Cerebellar nuclear complex (tissue), 1 donor: ENCODE measurements at places on chromosomes 5 and 9.

DNA sequence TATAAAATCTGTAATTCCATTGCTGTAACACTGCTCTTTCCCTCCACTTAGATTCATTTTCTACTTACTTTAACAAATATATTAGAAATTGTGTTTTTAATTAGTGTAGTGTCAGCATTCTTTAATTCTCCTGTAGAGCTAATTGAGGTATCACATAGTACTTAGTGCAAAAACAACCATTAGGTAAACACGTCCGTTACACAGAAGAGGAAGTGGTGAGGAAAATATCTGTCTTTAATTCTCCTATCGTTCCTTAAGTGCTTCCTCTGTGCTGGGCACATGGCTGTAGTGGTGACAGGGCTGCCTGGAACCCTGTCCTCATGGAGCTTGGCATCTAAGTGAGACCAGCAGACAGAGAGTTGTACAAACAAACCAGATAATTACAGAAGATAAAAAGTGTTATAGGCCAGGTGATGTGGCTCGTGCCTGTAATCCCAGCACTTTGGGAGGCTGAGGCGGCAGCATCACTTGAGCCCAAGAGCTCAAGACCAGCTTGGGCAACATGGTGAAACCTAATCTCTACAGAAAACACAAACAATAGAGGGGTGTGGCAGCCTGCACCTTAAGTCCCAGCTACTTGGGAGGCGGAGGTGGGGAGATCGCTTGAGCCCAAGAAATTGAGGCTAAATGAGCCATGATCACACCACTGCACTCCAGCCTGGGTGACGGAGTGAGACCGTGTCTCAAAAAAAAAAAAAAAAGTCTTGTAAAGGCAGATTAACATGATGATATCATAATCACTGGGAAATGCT is 36.4 kb downstream of the PARP8 start:
- DNase-seq: no peak

GRCh38 chr5:89534331-89534730 is 651.3 kb upstream of the MEF2C start:
- no peak for DNase-seq

DNA sequence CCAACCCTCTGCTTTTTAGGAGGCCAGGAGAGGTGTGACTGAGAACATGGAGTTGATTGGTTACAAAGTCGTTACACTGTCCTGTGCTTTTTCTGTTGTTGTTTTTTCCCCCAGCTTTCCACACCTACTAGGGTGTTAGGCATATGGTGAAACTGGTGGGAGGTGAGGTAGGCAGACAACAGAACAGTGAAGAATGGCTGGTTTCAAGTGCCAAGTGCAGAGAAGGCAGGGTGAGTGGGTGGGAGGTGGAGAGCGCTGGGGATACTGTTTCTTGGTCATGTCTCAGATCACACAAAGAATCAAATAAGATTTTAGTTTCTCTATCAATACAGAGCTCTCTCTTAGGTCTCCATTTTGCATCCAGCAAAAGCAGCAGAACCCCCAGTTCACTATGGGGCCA is 2.2 kb upstream of the SPTAN1 start:
- DNase-seq: no peak

DNA sequence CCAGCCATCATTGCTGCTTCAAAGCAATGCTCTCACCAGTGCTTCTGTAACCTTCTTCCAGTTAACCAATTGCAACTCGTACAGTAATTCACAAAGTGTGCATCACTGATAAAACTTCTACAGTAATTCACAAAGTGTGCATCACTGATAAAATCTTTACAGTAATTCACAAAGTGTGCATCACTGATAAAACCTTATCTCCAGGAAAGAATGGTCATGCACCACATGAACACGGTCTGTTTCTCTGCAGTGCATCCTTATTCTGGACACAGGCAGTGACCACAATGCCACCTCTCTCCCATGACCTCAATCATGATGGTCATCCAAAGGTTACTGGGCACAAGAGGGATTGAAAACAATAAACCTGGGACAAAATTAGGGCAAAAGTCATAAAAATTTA is 153.6 kb downstream of the TSSK1B start:
- no peak for DNase-seq

GRCh38 chr9:93197670-93198069 is 13.7 kb downstream of the WNK2 start:
- DNase-seq: no peak

- no peak for DNase-seq
Observed at GRCh38 chr5:17105744-17106418, 111.5 kb upstream of the BASP1 start.

GRCh38 chr5:170818232-170818631 is 34.7 kb downstream of the GABRP start:
- no peak for DNase-seq

DNA sequence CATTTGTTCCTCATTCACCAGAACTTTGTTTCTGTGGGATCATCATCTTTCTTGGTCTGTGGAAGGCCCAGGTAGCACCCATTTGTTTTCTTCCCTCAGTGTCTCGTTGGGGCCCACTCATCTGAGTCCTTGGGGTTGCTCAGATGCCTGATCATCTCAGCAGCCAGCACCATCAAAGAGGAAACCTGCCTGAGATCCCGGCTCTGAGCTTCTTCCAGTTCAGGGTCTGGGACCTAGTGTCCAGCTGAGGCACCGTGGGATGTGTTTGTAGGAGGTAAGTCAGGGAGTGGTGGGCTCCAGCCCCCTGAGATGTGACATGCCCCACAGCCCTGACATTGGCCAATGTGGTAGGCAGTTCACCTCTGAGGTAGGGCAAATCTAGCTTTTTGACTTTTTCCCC is 9.4 kb upstream of the CD180 start:
- DNase-seq: no peak

- no peak for DNase-seq
Observed at GRCh38 chr9:129595311-129595741, 25.6 kb downstream of the C9orf50 start.

DNA sequence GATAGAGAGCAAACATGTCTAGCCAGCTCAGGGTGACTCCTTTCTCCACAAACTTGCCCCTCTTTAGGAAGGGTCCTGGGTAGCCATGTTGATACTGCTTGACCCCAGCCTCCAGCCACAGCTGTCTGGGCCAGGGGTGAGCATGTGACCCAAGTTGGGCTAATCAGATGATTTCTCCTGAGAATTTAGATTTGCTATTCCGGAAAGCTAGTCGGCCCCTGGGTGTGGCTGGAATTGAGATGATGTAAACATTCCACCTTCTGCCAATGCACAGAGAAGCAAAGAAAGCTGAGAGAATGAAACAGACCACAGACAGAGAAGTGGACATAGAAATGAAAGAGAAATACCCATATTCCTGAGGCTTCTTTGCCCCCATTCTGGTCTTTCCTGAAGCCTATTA is 17.8 kb upstream of the B4GALT1 start:
- DNase-seq: no peak

DNA sequence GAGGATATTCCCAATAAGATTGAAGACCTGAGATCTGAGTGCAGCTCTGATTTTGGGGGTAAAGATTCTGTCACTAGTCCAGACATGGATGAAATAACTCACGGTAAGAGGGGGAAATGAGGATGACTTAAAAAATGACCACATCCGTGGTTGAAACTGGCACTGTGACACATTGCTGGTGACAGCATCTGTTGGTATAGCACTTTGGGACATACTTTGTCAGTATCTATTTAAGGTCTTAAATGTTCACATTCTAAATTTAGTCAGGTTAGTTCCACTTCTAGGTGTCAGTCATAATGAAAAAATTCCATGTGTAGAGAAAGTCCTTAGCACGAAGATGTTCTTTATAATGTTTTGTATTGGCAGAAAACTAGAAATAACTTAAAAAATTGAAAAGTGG is 70.9 kb downstream of the GAPVD1 start:
- DNase-seq: no peak

GRCh38 chr5:123527190-123527589 is 15.2 kb downstream of the CSNK1G3 start:
- DNase-seq: no peak

- no peak for DNase-seq
Observed at GRCh38 chr5:157570531-157571200, 4.9 kb downstream of the ADAM19 start.

GRCh38 chr5:73663860-73664240 is 37.9 kb downstream of the ARHGEF28 start:
- DNase-seq: no peak

DNA sequence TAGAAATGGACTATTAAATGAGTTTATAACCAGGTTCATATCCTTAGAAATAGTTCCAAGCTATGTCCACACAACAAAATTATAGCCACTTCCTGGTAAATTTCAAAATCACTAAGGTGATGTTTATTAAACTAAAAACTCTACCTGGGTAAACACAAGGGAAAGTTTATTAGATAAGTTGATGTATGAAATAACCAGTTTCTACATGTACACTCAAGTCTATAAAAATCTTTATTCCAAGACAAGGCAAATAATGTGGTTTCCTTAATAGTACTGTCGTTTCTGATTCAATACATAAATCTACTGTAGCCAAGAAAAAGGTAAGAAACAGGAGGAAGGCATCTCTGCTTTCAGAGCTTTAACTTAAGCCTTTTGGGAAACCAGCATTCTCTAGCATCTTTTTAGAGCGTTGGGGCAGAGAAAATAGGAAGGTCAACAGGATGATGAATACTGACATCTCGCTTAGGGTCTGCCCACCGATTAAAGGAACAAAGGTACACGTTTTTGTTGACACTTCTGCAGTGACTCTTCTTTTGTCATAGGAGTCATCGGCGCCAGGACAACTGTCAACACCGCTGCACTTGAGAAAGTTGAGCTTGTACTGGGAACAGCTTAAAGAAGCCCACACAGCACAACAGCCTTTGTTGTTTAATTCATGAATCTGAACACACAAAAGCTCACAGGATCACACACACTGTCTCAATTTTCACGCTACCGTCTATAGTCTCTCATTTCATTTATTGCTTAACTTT is 513.6 kb downstream of the SLCO4C1 start:
- DNase-seq: no peak

- no peak for DNase-seq
Observed at GRCh38 chr5:180339583-180340183, 13.5 kb downstream of the GFPT2 start.

GRCh38 chr9:114492991-114493390 is 12.3 kb downstream of the WHRN start:
- no peak for DNase-seq

- no peak for DNase-seq
Observed at GRCh38 chr9:92378865-92379560, 25.4 kb downstream of the OGN start.
